BE2C (cell line): ENCODE measurements at places on chromosomes 3 and 15.
A peak's percentile ranks its signal among the peaks of the same experiment; 100 is the strongest.

DNA sequence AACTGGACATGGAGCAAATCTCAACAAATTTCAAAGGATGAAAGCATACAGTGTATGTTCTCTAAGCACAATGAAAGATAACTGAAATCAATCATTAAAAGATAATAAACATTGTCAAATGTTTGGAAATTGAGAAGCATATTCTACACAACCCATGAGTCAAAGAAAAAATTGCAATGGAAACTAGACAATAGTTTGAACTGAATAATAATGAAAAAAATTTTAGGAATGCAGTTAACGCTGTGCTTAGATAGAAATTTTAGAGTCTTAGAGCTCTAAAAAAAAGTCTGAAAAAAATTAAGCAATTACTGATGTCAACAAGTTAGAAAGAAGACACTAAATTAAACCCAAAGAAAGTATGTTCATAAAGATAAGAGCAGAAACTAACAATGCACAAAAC lies 15.5 kb downstream of the RABL3 start:
- DNase-seq: no peak

DNA sequence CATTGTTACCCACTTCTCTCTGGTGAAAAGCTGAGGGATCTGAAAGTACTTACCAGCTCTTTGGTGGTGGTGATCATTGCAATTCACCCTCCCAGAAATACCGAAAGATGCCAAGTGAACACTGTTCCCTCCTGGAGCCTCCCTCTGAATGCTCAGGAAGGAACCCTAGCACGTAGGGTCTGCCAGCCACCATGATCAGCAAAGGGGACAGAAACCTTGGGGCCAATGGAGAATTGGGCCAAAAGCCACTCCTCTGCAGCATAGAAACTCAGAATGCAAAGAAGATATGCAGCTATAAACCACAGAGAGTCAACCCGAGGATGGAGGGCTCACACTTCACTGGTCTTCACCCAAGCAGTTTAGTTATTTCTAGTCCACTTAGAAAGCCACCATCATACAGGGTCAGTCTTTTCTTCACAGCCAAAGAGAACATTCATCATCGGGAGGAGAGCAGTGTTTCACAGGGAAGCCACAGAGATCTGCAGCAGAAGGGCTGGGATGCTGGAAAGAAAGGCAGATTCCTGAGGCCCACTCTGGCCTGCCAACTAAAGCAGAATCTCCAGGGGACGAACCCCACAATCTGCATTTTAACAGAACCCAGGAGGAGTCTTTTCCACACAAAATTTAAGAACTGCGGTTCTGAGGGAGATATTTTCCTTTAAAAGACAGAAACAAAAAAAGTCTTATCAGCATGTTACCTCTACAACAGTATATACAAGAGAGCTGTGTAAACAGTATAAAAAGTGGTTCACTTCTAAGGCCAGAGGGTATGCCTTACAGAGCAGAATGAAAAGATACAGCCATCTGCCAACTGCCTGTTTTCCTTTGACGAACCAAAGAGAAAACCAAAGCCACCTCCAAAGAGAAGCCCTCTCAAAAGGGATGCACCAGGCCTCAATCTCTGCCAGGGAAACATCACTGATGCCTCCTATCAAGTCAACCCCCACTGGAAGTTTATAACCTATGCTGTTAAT lies 11.3 kb downstream of the TBC1D2B start:
- no peak for DNase-seq

- DNase-seq: peak; percentile 88
Measured at GRCh38 chr15:101121511-101122090, 130.2 kb downstream of the CHSY1 start.

DNA sequence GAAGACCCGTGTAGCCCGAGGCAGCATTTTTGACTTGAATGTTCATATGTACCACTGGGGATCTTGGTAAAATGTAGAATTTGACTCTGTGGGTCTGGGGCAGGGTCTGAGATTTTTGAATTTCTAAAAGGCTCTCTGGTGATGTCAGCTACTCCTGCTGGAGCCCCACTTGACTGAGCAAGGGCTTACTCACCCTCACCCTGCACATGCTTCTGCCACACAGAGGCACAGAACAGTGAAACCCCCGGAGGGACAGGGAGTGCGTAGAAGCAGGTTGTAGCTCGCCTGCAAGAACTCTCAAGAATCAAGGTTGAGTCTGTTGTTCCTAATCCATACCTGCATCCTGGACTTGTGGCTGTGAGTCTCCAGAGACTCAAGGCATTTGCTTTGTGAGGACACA lies 41.1 kb downstream of the SLCO3A1 start:
- no peak for DNase-seq

DNA sequence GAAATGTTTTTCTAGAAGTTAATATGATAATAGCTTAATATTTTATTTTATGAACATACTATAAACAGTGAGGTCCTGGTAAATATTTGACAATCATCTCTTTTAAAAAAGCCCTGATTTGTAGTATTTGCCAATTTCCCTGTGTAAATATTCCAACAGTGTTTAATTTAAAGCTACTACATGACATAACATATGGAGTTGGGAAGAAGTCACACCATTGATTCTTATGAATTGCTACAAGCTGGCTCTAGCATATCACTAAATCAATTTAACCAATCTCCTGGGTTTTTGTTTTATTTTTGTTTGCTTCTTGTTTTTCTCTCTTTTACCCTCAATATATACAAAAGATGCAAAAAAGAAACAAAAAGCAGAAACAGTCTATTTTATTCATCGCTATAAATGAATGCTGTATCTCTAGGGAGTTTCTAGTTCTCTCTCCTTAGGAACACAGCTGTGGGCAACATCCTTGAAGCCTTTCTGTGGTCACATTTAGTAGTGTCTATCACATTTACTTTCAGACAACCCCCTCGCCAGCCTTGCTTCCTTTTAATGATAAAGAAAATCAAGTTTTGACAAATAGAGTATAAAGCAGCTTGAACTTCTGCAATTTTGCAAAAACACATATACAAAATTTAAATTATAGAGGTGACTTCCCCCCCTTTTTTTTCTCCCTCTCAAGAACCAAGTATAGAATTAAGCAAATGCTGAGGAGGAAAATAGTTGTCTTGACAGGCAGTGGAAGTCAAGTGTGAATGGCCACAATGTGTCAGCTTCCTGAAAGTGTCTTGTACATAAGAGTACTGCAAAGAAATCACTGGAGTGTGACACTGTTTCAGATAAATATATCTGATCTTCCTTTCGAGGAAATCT lies 21.4 kb downstream of the CCR1 start:
- no peak for DNase-seq

DNA sequence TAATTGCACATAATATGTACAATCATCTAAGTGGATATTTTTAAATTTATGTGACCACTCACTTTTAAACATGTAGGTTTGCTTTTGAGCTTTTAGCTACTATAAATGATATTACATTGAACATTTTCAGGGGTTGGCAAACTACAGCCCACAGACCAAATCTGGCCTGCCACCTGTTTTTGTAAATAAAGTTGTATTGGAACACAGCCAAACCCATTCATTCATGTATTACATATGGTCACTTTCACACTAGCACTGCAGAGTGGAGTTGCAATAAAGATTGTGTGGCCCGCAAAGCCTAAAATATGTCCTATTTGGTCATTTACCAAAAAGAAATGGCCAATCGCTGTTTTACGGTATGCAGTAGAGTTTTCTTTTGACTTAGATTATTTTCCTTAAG lies 21.2 kb downstream of the CMTM7 start:
- DNase-seq: no peak

GRCh38 chr15:73989001-73989798 lies 2.9 kb downstream of the STOML1 start:
- DNase-seq: no peak

- DNase-seq: no peak
Measured at GRCh38 chr3:139555249-139555648, 15.7 kb upstream of the RBP1 start.

GRCh38 chr3:141346839-141347238 lies 21.5 kb upstream of the ZBTB38 start:
- no peak for DNase-seq

GRCh38 chr3:125077864-125078263 lies 22.1 kb upstream of the HEG1 start:
- no peak for DNase-seq

DNA sequence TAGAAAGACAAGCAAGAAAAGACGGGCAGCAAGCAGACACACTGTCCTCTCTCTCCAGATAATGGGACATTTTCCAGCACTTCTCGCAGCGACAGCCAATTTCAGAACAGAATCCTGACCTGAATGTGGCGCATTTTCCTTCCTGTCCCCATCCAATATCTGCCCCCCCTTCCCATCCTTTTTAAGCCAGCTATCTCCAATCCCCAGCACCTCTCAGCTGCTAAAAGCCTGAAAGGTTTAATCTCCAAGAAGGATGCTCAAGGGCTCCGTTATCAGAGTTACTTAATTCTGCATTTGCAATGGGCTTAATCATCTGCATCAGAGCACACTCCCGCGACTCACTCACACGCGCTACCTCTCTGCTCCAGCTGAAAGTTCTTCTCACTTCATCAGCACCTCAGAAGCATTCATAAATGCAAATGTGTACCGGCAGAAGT lies 50.5 kb downstream of the SRGAP3 start:
- no peak for DNase-seq

DNA sequence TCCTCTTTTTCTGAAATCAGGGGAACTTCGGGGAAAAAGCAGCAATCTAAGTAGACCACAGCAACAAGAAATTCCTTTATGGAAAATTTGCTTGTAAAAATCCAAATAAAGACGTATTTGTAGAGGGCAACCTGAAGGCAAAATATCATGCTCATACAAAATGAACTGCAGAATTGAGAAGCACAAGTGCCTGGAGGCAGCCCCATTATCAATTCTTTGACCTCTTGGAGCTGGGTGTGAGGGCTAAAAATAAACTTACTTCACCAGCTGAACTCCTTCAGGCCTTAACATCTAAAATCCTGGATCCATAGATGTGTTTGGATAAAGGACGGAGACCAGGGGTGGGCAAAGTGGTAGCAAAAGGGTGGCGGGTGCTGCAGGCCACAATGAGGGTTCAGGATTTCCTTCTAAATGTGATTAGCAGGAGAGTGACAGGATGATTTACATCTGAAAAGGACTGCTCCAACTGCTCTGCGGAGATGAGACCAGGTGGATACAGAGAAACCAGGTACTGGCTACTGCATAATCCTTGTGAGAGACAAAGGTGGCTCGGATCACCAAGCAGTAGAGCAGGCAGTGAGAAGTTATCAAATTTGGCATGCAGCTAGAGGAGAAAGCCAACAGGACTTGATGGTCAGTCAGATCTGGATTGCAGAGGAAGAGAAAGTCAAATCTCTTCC lies 81.7 kb upstream of the TJP1 start:
- no peak for DNase-seq

GRCh38 chr15:60390871-60391501 lies 6.8 kb downstream of the ANXA2 start:
- DNase-seq: no peak

GRCh38 chr3:19866751-19867347 lies 67.2 kb downstream of the EFHB start:
- DNase-seq: peak; percentile 24

DNA sequence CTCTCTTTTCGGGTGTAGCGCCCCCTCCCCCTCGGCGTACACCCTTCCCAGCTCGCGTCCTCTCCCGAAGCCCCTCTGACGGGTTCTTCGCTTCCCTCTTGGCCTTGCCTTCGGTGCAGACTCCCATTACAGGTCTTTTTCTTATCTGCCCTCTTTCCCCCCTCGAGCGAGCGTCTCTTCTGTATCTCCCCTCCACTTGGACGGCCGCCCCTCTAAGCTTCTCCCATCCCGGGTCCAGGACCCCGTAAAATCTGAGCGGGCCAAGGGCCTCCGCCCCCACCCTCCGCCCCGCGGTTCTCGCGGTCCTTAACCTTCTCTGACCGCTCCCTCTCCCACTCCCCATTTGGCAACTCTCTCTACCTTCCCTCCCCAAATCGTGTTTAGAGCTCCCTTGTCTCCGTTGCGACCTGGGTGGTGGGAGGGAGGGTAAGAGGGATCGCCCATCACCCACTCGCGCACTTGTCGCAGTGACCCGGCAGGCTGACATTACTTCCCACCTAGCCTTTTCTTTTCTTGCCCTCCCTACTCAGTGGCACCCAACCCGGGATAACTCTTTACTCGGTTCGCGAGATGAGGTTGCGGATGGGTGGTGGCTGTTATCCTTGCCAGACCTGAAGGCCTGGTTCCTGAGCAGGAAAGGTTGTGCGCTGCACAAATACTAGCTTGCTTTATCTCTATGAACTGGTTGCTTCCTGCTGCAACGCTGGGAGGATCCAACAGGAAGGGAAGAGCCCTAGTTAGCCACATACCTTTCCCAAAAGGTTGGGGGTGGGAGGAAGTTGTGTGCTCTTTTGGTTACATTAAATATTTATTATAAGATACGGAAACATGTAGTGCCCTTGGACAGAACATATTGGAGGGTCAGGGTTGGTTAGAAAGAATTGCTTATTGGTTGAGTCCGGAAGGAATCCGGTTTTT lies 922 bp downstream of the RAB11A start:
- DNase-seq: peak; percentile 48

DNA sequence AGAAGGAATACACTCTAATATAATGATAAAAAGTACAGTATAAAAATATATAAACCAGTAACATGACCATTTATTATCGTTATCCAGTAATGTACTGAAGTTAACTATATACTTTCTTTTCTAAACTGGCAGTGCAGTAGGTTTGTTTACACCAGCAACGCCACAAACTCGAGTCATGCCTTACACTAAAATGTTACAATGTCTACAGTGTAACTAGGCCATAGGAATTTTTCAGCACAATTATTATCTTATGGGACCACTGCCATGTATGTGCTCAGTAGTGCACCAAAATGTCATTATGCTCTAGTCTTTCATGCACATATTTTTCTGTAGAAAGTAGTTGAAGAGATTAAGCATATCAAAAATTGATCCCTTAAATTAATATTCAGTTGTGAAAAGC lies 609.8 kb upstream of the BCHE start:
- no peak for DNase-seq

DNA sequence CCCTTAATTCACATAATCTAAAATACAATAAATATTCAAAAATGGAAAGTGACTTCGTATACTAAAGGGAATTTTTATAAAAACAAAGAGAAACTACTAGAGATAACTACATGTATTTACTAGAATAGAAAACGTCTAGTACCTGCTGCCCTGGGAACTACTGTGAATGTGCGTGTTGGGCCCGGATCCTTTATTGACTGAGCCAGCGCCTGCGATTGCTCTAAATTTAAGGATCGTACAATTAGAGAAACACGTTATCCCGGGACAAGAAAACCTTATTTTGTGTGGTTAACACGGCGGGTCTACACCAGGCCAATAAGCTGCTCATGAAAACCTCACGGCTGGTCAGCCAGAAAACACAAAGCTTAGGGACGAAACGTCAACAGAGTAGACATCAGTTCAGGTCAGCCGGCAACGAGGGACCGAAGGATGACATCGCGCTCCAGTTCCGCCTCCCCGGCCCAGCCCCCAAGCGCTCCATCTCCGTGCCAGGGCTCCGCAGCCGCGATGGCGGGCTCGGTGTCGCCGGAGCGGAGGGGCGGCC lies 555 bp downstream of the TM2D3 start:
- DNase-seq: no peak

GRCh38 chr15:92579931-92580470 lies 75.6 kb downstream of the FAM174B start:
- DNase-seq: no peak

GRCh38 chr15:56534728-56535127 lies 69.8 kb upstream of the MNS1 start:
- no peak for DNase-seq

GRCh38 chr3:101643861-101644613 lies 32.9 kb downstream of the ZBTB11 start:
- no peak for DNase-seq
